Endothelial cell of umbilical vein (primary cell): ENCODE measurements at places on chromosomes 7 and 10. TPM values are rescaled to one million over a fixed set of nuclear protein-coding genes. Genes with fewer than 3 reads are reported as not detected.

The PLEKHS1 gene
- total RNA-seq = not detected in 2 replicates

- no peak for DNase-seq
These were observed at the start of gene SNX10 for GRCh38 chr7:26291699-26292538. SNX10 (plus strand) TSS chr7:26291862; CDS start chr7:26346443, 54,581 bp downstream.

DNA sequence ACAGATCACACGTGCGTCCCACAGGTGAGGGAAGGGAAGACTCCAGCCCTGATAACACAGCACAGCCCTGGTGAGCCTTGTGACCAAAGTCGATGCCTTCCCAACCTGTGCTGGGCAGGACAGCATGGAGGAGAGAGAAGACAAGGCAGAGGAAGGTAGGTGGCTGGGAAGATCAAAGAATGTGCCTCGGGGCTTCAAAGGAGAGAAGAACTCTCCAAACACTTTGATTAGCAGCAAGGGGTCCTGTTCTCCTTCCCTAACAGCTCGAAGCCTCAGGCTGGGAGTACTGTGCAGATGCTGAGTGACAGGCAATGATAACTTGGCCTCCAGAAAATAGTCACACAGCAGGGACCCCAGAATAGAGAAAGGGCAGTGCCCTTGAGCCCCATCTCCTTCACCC is 288.5 kb downstream of the TCERG1L start:
- DNase-seq = no peak

DNA sequence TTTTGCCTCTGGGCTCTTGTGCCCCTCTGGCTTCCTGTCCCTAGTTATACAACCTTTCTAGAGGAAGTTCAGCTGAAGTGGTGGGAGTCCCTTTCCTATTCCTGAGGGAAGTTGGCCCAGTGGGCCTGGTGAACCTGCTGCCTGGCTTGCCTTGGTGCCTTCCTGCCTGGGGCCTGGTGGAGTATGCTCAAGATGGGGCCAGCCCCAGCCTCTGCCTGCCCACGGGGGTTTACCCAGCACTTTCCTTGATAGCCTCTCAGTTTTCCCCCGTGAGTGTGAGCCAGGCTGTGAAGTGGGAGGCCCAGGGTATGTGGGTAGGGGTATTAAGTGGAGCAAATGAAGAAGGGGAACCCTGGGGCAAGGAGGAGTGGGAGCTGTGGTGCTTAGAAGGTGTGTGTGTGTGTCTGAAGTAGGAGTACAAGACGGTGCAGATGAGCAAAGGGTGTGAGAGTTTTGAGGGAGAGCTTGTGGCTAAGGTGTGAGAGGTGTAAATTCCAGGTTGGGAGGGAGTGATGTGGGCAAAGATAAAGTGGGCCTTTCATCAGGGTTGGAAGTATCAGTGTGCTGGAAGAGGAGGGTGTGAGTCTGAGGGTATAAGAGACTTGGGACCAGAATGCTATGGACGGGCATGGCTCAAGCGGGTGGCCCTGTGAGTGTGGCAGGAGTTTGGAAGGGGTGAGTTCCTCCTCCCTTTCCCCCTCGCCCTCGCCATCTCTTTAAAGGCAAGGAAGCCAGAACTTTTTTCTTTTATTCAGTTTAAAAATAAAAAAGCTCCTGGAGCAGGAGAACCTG is 10.9 kb upstream of the PAX2 start:
- DNase-seq = no peak

DNA sequence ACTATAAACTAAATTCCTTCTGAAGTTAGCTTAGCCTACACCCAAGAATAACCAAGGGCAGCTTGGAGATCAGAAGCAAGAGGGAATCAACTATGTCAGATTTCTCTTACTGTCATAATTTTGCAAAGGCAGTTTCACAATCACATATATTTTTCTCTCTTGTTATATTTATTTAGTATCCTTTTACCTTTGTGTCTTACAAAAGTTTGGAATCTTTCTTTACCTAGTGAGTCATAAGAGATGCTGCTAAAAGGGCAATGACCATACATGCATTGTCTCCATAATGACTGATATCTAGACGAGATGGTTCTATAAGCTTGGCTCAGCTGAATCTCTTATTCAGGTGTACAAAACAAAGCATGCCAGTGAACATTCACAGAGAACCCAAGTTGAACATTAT is 61.1 kb downstream of the PPP1R17 start:
- DNase-seq = no peak

GRCh38 chr7:64795176-64795575 is 948 bp downstream of the ZNF138 start:
- DNase-seq = no peak
